ENCODE measurements at places on chromosomes 6 and 20.

- no peak for DNase-seq
Measured at GRCh38 chr6:87436435-87436834, 28.7 kb downstream of the CFAP206 start.

GRCh38 chr20:2700913-2701620, 8.5 kb downstream of the EBF4 start:
- DNase-seq, result no peak

DNA sequence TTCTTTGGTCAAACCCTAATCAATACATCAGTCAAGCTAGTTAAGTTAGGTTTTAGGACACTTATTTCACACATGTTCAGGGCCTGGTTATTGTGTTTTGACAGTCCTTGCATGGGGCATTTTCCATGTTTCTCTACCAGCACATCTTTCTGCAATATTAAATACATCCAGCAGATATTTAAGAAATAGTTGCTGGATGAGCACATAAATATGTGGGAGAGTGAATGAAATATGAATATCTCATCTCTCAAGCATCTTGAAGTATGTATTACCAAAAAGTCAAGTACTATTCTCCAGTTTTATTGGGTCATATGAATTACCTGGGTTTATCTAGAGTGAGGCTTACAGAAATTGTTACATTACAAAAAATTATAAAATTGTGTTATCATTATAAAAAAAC, 621.9 kb upstream of the GJE1 start:
- DNase-seq, result no peak

GRCh38 chr6:23559587-23560343, 566.2 kb upstream of the NRSN1 start:
- DNase-seq, result no peak

DNA sequence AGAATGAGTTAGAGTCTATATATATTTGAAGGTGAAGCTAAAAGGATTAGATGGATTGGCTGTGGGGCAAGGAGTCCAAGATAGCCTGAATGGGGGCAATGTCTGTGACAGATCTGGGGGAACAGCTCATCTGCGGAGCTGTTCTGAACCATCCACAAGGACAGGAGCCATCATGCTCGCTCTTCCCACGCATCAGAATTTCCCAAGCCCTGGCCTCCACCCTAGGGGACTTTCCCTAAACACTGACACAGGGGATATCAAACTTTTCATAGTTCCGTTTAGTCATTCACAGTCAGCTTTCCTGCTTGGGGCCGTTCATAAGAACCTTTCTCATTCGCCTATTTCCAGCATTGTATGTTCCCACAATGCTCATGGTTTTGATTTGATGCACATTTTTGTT, 37.6 kb upstream of the CCN6 start:
- DNase-seq, result no peak

DNA sequence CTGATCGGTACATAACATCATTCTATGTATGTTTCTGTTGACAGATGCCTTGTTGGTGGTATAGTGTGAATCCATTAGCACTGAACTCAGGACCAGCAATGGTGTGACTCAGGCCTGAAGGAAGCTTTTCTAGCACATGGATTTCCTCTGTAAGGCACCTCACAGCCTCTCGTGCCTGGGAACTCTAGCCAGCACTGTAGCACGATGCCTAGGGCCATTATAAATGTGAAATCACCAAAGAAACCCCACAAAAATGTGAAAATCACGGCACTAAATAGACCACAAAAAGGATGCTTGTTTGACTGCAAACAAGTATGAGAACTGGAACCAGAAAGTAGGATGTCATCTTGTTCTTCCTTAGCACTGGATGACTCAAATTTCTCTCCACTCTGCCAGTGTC, 63.7 kb upstream of the NKX2-2 start:
- DNase-seq, result no peak
